ENCODE measurements at places on chromosomes 5 and 9.

DNA sequence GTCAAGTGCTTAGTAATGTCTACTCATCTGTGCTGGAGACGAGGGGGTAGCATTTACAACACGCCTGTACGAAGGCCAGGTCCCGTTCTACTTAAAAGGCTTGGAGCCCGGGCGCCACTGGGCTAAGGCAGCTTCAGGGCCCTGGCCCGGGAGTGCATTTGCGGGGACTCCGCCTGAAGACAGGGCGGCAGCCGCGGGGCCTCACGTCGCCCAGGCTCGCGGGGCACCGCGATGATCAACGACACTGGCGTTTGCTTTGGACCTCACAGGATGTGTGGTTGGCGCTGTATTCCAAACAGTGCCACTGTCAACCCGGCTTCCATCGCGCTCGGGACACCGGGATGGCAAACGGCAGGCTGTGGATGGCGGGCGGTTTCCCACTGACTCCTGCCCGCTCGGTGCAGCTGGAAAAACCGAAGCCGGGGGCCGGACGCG is 1.1 kb upstream of the TENT4A start:
- peak; percentile 19 for DNase-seq

- no peak for DNase-seq
These were observed 13.0 kb upstream of the FGD3 start for GRCh38 chr9:92934321-92934720.

- DNase-seq = no peak
These were observed 227.8 kb upstream of the CDH9 start for GRCh38 chr5:27266184-27266583.

- no peak for DNase-seq
These were observed 148.1 kb downstream of the RGS3 start for GRCh38 chr9:113611461-113612215.

DNA sequence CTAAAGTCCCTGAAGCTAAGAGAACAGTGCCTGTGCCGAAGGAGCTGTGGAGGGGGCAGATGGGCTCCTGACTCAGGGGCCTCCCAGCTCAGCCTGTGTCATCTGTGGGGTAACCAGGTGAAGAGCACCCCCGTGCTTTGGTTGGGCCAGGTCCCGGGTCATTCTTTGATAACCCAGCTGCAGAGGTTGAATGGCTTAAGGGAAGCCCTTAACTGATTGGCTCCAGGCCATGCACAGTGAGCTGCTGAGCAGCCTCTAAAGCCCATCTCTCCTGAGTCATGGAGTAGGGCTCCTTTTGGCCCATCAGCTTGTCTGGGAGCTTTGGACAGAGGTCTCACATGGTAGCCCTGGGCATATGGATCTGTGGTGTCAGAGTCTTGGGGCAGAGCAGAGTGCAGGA is 28.7 kb downstream of the COL27A1 start:
- no peak for DNase-seq

- peak; percentile 28 for DNase-seq
These were observed 147.6 kb upstream of the SPRY4 start for GRCh38 chr5:142472306-142472951.

GRCh38 chr9:78031444-78031892 is at the start of gene GNAQ:
TSS of gene GNAQ (minus strand) at chr9:78031811. CDS start at chr9:78031235, 576 bp downstream.
- DNase-seq = no peak

- no peak for DNase-seq
These were observed 15.7 kb upstream of the FBXW2 start for GRCh38 chr9:120808931-120809330.

GRCh38 chr5:43227655-43228054 is 35.6 kb downstream of the NIM1K start:
- no peak for DNase-seq

DNA sequence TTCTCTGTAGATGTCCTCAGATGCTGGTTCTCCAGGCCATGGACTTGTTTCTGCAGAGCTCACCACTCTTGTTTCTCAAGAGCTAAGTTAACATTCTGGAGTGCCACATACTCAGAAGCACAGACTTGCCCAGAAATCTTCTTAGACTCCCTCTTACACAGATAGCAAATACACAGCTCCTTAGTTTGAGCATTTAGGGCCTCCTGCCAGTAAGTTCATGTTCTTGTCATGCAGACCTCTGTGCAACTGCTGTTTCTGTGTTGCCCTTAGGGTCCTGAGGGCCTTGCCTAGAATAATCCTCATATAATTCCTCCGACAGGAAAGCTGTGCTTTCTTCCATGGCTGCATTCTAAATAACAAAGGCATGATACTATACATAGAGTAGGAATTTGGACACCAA is 1.3 kb upstream of the PTPDC1 start:
- DNase-seq = no peak
